Right atrium auricular region (tissue), 2 donors: ENCODE measurements at places on chromosomes 6 and 20. TPM values are rescaled to one million over a fixed set of nuclear protein-coding genes. Genes with fewer than 3 reads are reported as not detected.

GRCh38 chr6:3867641-3868502 is 18.7 kb downstream of the FAM50B start:
- peak; percentile 43 for DNase-seq

DNA sequence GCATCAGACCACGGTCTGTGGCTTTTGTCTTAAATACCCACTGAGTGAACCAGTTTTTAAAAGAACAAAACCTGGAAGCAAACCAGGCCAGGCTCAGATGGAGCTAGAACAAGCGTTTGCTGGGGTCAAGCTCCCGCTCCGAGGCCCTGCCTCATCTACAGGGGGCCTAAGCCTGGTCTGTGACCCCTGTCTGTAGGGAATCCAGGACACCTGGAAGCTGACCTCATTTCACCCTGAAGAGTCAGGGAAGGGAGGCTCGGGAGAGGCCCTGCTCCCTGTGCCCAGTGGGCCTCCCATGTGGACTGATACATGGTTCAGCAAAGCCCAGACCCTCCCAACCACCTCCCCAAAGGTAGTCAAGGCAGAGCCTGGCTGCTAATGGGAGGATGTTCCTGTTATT is 26.8 kb upstream of the DLGAP4 start:
- DNase-seq: no peak

GRCh38 chr20:21203088-21203656 is 77.3 kb downstream of the KIZ start:
- DNase-seq: no peak

DNA sequence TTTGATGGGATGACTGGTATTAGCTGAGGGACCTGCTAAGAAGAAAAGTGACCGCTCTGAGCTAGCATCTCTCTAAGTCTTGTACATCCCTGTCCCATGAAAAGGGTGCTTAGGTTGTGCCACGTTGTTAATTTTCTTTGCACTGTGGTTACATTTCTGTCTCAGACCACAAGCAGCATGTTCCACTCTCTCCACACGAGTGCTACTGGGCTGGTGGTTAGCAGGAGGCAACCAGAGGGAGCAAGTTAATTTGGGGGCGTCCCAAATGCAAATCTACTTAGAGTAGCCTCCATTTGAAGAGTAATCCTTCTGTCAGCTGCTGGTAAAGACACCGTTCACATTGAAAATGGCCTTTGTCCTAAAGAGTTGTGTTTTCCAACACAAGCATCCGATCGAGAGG is 3.4 kb upstream of the SCML4 start:
- no peak for DNase-seq

- DNase-seq: no peak
Measured at GRCh38 chr6:127178746-127179145, 60.3 kb downstream of the RSPO3 start.

DNA sequence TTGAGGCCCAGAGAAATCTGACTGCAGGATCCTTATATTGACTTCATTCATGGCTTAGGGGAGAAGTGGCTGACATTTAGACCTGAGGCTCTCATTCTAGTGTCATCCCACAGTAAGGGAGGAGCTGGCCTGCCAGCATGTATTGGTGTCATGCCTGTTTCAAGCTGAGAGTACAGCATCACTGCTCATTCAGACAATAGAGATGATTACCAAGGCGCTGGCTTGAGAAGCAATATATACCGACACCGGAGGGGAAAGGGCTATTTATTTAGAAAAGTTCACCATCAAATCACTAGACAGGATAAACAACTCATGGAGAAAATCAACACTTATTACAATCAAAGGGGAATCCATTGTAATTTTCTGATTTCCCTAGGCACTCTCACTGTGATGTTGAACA is 84.4 kb upstream of the HDAC2 start:
- DNase-seq: no peak

GRCh38 chr6:152094992-152095592 is 287.6 kb downstream of the ESR1 start:
- DNase-seq: peak; percentile 93

GRCh38 chr20:19830211-19830785 is 72.2 kb downstream of the RIN2 start:
- DNase-seq: no peak

DNA sequence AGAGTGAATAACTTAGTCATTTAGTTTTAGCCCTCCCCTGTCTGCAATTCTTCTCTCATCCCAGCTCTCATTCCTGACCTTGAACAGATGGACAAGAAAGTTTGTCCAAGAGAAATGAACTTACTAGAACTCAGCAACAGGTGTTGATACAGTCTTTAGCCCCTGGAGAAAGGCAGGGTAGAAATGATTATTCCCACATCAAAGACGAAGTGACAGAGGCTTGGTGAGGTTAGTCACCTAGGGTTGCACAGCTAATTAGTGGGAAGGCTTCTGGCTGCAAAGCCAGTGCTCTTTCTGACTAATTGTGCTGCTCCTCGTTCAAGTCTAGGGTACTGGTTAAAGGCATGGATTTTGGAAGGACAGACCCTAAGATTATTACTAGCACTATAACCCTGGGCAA is 4.5 kb downstream of the ZDHHC14 start:
- DNase-seq: no peak

GRCh38 chr20:35363190-35363589 is 48.6 kb downstream of the UQCC1 start:
- no peak for DNase-seq

GRCh38 chr20:6575912-6576401 is 191.5 kb upstream of the BMP2 start:
- DNase-seq: no peak

- no peak for DNase-seq
Measured at GRCh38 chr6:142913036-142913510, 31.9 kb downstream of the HIVEP2 start.

DNA sequence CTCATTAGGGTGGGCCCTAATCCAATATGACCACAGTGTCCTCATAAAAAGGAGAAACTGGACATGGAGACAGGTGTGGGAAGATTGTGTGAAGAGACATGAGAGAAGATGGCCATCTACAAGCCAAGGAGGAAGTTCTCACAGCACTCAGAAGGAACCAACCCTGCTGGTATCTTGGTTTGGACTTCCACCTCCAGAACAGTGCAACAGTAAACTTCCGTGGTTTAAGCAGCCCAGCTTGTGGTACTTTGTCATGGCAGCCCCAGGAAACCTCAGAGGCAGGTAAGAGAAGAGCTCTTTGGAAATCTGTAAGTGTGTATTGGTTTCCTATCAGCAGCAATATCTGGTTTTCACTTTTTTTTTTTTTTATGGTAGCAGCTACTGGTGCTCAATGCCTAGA is 16.5 kb upstream of the CNKSR3 start:
- DNase-seq: no peak

GRCh38 chr6:159305159-159305558 is 136.0 kb downstream of the FNDC1 start:
- no peak for DNase-seq

DNA sequence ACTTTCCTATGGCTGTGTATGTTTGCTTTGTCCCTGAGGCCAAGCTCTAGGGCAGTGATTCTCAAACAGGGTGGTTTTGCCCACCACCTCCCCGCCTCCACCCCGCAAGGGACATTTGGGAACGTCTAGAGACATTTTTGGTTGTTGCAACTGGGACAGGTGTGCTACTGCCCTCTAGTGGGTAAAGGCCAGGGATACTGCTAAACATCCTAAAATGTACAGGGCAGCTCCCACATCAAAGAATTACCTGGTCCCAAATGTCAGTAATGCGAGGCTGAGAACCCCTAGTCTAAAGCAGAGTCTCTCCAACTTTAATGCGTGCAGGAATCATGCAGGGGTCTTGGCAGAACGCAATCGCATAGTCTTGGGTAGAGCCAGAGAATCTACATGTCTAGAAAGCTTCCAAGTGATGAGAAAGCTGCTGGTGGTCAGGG is 5.1 kb downstream of the KCNS1 start:
- DNase-seq: no peak

- no peak for DNase-seq
Measured at GRCh38 chr20:59374261-59374660, 73.8 kb downstream of the EDN3 start.

- DNase-seq: no peak
Measured at GRCh38 chr6:110430236-110430635, 14.9 kb upstream of the DDO start.

DNA sequence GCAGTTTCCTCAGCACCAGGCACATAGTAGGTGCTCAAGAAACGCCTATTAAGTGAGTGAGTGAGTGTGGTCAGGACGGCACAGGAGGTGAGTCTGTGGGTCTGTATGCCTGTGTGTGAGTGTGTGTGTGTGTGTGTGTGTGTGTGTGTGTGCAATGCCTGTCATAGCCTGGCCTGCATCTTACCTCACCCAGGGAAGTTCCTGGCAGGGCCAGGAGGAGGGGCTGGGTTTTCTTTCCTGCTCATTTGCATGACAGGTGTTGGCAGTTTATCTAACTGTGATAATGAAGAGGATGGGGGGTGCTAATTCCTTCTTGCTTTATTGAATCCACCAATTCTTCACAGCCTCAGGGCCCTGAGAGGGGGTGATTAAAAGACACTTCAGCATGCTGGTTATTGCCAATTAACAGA is 146.7 kb upstream of the MLN start:
- DNase-seq: no peak

DNA sequence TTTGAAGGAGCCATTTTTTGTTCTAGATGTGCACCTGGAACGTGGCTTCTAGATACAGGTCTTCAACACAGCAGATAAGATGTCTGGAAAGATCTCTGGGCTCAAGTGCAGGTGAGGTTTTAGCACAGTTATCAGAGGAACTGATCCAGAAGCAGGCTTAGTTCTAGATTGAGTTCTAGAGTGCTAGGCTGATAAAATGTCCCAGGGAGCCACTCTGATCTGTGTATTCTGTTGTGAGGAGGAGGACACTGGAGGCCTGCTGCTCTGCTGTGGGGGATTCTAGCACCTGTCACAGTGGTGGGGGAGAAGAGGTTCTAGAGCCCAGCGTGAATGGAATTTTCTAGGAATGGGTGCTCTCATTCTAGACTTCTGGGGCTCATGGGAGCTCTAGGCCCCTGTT is 12.0 kb upstream of the CCM2L start:
- DNase-seq: no peak

- no peak for DNase-seq
Measured at GRCh38 chr6:92011681-92012245, 1407.6 kb downstream of the EPHA7 start.

DNA sequence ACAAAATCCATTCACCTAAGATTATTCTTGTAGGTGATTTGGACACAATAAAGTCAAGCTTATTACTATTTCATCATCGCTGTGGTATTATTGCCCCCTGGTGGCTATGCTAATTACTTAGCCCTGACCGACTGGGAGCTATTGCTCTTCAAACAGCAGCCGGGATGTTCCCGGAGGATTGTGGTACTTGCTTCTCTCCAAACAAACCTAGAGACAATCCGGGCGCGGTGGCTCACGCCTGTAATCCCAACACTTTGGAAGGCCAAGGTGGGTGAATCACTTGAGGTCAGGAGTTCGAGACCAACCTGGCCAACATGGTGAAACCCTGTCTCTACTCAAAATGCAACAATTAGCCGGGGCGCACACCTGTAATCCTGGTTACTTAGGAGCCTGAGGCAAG is 15.4 kb upstream of the STMND1 start:
- no peak for DNase-seq

GRCh38 chr20:45340236-45340847 is 7.9 kb downstream of the SDC4 start:
- DNase-seq: no peak

GRCh38 chr20:45344168-45344860 is 3.9 kb downstream of the SDC4 start:
- peak; percentile 91 for DNase-seq

DNA sequence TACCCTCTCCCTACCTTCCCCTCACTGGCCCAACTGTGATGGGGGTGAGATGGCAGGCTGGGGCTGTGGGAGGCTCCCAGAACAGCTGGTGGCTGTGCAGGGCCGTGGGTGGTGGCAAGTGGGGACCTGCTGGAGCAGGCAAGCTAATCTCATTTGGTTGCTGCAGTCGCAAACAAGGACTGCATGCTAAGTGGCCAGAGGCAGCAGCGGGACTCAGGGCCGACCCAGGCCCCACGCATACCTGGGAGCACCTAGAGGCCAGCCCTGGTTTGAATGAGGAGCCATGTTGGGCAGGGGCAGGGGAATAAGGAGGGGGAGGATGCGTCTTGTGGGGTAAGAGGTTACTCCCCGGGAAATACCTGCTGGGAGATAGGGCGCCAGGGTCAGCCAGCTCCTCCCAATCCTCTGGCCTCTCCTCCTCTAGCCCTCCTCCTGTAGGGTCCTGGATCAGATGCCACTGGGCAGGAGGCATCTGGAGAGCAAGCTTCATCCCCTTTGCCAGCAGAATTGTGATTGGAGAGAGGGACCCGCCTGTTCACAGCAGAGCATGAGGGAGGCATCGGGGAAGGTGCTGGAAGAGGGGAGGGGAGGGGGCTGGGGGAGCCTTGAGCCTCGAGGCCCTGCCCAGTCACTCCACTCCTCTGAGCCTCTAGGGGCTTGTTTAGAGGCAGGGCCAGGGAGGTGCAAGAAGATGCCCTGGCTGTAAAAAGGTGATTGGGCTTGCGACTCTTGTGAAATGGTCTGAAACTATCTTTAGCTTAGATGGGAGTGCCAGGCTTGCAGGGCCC is 24.3 kb upstream of the CDH22 start:
- no peak for DNase-seq

The FBXO5 gene
- 2.0 TPM for total RNA-seq

The BPIFB4 gene
- not detected for total RNA-seq

The CFAP61 gene
- 1.9 TPM for total RNA-seq

The SCUBE3 gene
- 0.59 TPM for total RNA-seq

The PBOV1 gene
- total RNA-seq: not detected

The ADGRF5 gene
- 38.4 TPM for total RNA-seq

The RNF144B gene
- 8.1 TPM for total RNA-seq

The SEC63 gene
- 14.5 TPM for total RNA-seq

The EIF6 gene
- 23.0 TPM for total RNA-seq

The SLC22A3 gene
- 0.35 TPM for total RNA-seq
